Heart left ventricle (tissue), 16 donors: ENCODE measurements at places on chromosomes 5 and 9. TPM values are rescaled to one million over a fixed set of nuclear protein-coding genes. Genes with fewer than 3 reads are reported as not detected.

PCDHGA4 gene
- polyA plus RNA-seq, result 2.5 TPM

HRCT1 gene
- polyA plus RNA-seq, result 6.3 TPM

GABBR2 gene
- 0.15 TPM for polyA plus RNA-seq

IL3 gene
- not detected for polyA plus RNA-seq

MELK gene
- 0.28 TPM for polyA plus RNA-seq

POU5F2 gene
- 0.03 TPM for polyA plus RNA-seq

PBX3 gene
- polyA plus RNA-seq, result 14.8 TPM

PHYHD1 gene
- polyA plus RNA-seq, result 24.2 TPM

TLX3 gene
- not detected for polyA plus RNA-seq

CCL28 gene
- polyA plus RNA-seq, result 0.30 TPM

PCSK5 gene
- polyA plus RNA-seq, result 1.9 TPM

DNA sequence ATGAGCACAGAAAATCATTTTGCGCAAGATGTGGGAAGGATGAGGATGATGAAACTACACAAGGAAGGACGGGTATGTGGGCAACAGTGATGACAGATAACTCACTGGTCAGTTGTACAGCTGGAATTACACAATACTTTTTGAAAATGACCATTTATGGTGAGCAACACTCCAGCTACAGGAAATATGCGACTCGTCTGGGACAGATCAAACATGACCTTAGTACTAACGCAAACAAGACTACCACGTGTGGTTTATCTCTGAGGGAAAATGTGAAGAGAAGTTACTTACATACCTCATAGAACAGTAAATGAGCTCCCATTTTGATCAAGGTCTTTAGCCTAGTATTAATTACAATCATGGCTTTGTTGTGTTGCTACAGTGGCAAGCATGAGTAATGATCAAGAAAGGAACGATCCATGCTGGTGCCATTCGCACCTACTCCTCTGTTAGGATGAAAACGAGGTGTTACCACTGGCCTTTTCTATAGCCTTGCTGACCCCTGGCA lies 456.9 kb downstream of the BNC2 start:
- DNase-seq, result no peak

DNA sequence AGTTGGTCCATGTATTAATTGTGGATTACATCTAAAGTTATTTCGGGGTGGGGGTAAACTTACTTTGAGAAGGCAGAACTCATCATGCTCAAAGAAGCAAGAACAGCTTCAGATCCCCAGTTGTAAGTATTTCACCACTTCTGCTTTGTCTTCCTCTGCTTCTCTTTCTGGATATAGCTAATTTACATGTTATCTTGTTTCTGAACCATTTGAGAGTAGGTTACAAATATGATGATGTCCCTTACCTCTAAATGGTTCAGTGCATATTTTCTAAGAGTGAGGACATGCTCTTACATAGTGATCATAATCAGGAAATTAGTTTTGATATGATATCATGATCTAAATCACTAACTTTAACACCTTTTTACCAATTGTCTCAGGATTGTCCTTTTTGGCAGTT lies 11.9 kb downstream of the TRIO start:
- no peak for DNase-seq

DNA sequence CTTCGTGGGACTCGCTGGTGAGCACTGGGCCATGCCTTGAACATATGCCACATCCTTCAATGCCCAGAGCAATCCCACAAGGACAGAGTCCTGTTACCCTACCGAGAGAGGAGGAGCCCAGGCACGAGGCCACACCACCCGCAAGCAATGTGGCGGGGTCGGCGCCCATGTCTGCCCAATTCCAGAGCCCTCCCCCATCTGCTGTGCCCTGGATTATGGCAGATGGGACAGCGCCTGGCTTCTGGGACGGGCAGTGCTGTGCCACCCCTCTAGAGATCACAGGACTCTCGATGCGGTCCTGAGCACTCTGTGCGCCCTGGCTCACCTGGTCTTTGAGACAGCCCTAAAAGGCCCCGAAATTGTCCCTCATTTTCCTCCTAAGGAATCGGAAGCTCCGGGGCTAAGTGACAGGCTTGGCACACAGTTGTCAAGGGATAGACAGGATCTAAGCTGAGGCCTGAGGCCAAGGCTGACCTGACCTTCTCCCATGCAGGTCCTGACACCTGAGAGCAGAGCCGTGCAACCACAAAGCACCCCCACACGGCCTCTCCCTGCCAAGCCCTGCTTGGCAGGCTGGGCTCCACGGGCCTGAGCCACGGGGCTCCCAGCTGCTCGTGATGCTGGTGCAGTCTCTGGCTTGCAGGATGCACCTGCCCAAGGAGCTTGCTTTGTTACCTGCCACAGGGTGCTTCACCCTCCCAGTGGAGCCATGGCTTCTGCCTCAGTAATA lies 48.8 kb downstream of the PRRT1B start:
- DNase-seq, result peak; percentile 53

DNA sequence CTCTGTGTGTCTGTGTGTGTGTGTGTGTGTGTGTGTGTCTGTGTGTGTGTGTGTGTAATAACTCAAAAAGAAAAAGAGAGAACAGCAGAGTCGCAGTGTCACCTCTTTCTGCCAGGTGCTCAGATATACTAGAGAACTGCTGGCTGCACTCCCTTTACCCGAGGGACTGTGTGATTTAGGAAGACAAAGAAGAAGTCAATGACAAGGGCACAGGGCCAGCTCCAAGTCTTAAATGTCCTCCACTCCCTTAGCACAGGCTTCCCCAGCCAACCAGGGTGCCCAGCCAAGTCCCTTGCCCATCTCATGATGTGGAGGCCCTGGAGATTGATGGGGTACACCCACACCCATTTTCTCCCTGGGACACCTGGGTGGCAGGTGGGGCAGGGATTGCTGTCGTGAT lies 8.7 kb downstream of the CCNJL start:
- DNase-seq, result no peak

DNA sequence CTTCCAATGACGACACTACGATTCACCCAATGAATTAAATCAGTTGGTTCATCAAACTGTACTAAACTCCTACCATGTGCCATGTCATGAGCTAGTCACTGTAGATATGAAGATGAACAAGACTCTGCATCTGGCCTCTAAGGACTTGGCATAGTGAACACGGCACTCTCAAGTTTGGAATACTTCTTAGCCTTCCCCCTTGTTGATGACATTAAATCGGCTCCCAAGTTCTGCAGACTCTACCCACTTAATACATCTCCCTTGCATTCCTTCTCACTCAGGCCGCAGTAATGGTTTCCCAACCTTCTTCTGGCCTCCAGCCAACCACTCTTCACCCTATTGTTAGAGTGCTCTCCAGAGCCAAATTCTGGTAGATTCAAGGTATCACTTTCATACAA lies 184.7 kb downstream of the MAPKAP1 start:
- DNase-seq, result peak; percentile 38

- DNase-seq, result no peak
Measured at GRCh38 chr9:104838958-104839357, 75.0 kb downstream of the NIPSNAP3B start.

- no peak for DNase-seq
Measured at GRCh38 chr5:171444582-171444981, 25.1 kb downstream of the FGF18 start.

- no peak for DNase-seq
Measured at GRCh38 chr5:3394891-3395599, 200.6 kb upstream of the IRX1 start.

DNA sequence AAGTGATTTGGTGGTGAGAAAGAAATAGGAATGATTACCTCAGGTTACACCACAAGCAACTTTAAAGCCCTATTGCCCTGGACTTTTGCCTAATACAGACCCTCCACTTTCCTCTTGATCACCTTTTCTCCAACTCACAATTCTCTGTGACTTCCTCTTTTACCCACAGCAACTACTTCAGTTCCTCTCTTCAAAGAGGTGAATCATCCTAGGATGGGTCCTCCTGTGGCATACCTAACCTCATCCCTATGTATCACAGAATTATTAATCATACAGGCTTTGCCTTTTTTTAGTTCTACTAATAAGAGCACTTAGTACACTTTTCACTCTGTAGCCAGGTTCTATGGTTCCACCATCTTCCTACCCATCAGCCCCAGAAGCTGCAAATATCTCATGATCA lies 19.6 kb upstream of the INSL6 start:
- no peak for DNase-seq

DNA sequence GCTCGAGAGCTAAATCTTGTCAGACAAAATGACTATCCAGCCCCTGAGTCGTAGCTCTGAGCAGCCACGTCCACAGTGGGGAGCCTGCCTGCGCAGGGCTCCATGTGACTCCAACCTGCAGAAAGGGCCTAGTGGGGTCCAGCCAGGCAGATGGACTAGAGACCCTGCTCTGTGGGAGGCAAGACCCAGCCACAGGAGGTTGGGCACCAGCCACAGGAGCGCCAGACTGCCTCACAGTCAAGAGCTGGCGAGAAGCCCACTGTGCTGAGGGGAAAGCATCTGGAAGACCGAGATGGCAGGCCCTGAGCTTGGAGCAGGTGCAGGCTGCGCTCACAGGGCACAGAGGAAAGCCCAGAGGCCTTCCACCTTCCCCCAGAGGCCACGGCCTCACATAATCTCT lies 61.4 kb downstream of the C5orf15 start:
- DNase-seq, result peak; percentile 88

DNA sequence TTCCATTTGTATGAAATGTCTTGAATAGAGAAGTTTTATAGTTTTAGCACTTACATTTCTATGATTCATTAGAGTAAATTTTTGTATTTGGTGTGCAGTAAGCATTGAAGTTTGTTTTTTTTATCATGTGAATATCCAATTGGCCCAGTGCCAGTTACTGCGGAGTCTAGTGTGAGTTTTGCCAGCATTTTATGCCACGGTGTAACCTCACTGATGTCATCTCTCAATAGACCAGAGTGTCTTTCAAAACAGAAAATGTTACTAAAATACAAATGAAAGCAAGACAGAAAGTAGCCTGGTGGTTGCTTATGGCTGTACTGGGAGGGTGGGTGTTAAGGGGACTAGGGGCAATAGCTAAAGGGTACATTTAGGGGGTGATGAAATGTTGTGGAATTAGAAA lies 62.8 kb downstream of the IPPK start:
- no peak for DNase-seq

DNA sequence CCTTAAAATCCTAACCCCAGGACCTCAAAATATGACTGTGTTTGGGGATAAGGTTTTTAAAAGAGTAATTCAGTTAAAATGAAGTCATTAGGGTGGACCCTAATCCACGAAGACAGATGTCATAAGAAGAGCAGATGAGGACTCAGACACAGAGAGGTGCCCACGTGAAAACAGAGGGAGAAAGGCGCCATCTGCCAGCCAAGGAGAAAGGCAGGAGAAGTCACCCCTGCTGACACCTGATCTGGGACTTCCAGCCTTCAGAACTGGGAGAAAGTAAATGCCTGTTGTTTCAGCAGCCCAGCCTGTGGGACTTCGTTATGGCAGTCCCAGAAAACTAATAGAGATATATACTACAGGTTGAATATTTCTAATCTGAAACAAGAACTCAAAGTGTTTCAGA lies 67.4 kb downstream of the ROR2 start:
- no peak for DNase-seq

- peak; percentile 52 for DNase-seq
Measured at GRCh38 chr5:66597183-66597757, 1.1 kb downstream of the MAST4 start.

- no peak for DNase-seq
Measured at GRCh38 chr9:130766021-130766926, 68.8 kb upstream of the ABL1 start.

GRCh38 chr5:86500947-86501346 lies 116.8 kb upstream of the COX7C start:
- DNase-seq, result no peak

DNA sequence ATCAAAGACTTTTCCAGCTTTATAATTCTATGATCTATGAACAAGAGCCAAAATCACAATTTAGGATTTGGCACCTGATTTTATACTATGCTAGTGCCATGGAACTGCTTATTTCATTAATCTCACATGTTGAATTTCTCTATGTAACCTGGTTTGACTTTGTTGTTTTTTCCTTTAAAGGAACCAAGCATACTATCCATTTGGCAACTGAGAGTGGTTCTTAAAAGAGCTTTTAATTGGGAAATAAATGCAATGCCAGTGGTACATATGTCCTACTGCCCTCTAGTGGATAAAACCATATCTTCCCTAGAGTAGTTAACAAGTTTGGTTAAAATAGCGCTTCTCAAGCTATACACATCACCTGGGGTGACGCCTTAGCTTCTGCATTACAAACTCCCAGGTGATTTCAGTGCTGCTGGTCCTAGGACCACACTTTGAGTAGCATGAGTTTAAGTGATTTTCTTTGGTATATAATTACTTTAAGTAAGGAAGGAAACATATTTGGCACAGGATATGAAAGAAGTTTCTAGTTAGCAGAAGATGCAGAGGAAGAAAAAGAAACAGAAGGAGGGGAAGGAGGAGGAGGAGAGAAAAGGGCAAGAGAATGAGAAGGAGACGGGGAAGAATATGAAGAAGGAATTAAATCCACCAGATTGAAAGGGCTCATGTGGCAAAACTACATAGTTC lies 56.8 kb downstream of the FGF10 start:
- DNase-seq, result no peak
